Peyer's patch (tissue), 4 donors: ENCODE measurements at places on chromosomes 3 and 15.

DNA sequence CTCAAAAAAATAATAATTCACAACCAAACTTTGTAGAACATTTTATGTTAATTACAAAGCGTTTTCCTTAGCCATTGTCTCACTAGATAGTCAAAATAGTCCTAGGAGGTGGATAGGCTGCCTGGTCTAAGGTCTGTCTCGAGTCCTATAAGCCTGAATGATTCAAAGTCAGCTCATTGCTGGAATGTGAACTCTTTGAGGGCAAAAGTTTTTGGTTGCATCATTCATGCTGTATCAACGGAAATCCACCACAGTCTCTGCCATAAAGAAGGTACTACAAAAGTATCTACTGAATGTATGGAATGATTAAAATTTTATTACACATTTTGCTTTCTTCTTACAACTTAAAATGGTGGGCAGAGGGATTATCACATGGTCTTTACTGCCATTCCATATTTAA, 387.3 kb upstream of the RARB start:
- no peak for DNase-seq

DNA sequence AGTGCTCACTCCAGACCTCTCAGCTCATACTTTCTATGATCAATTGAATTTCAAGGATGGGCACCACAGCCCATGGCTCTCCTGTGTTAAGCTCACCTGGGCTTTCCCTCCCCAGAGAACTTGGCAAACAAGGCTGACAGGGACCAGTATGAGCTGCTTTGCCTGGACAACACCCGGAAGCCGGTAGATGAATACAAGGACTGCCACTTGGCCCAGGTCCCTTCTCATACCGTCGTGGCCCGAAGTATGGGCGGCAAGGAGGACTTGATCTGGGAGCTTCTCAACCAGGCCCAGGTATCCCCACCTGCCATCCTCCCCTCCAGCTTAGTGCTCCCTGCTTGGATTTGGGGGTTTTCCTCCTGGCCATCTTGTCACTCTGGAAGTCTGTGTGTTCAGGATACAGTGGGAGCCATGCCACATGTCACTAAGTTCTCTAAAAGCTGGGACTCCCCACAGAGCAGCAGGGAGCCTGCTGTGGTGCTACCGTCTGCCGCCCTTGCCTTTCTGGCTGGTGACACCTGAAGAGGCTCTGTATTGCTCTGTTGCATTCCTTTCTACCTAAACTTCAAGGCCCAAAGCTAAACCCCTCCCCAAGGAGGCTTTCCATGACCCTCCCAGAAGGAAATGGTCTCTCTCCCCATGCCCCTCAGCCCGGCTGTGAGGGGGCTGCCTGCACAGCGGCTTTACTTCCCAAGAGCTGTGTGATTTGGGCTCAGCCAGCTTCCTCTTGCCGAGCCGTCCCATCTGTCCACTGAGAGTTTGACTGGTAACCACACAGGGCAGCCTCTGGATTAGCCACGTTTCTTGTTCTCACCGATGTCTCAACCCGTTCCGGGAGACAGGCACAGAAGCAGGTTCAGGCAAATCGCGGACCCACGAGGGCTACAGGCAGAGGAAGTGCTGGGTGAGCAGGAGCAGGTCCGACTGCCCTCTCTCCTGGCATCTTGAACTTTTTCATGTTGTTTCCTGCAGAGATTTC, 10.8 kb downstream of the TF start:
- DNase-seq: no peak

- no peak for DNase-seq
These were observed 136.3 kb downstream of the PLD1 start for GRCh38 chr3:171673951-171674350.

GRCh38 chr3:141422961-141423582, 54.8 kb downstream of the ZBTB38 start:
- DNase-seq: no peak

DNA sequence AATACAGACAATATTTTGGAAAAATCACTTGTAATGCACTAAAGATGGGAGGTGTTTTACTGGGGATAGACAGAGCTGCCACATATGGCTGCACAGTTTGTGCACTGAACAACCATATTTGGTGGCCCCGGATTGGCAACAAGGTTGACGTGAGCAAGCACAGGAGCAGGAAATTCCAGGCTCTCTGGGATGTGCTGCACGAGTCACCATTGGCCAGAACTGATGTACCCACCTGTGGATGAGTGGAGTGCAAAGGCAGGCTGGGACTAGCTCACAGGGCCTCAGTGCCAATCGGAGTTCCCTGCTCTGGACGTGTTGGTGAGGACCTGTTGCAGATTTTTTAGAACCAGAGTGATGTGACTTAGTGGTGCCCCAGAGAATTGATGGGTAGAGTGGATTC, 42.0 kb upstream of the SCAANT1 start:
- no peak for DNase-seq

GRCh38 chr3:67375976-67376375, 278.4 kb downstream of the SUCLG2 start:
- no peak for DNase-seq

- no peak for DNase-seq
These were observed 4.7 kb downstream of the SYNM start for GRCh38 chr15:99109555-99110021.

DNA sequence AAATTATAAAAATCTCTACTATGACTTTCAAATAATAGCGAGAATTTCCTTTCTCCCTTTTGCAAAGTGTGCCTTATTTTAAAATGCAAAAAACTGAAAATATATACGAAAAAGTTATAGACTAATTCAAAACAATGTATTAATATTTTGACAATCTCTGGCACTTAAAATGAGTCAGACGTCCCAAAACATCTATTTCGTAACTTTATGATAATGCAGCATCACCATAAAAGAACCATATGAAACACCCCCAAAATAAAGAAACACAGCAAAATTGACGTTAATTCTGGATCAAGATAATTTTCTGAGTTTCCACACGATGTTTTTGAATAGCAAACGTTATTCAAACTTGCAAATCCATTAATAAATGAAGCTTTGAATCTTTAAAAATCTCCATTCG, 1.0 kb downstream of the COPS2 start:
- DNase-seq: no peak

DNA sequence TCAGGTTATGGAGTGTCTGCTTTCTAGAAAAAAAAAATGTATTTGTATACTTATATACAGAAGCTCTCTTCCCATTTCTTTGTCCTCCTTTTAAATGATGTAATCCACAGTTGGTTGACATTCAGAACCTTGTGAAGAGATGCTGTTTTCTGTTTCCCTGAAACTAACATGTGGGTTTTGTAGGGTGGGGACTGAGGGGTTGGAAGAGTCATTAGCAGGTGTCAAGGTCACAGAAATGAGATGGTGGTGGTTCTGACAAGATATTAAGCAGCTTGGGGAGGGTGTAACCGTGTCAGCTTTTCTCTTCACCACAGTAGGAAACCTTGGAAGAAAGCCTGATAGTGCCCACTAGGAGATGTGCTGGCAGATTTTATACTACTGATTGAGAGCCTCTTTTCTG, 2.4 kb downstream of the RASA2 start:
- no peak for DNase-seq

DNA sequence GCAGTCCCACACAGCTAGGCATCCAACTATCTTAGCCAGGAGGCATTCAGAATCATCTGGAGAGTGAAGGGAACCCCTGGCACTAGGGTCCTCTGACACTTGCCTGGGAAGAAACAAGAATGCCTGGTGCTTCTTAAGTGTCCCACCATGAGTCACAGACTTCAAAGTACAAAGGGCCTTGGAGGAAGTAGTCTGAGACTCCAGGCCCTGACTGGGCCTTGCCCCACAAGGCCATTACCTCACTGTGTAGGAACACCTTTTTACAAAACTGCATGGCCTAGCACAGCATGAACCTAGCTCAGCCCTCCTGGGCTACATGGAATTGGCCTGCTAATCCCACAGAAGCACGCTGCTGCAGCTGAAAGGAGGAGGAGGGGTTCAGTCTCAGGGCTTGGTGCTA, 104.5 kb upstream of the SLCO2A1 start:
- no peak for DNase-seq

DNA sequence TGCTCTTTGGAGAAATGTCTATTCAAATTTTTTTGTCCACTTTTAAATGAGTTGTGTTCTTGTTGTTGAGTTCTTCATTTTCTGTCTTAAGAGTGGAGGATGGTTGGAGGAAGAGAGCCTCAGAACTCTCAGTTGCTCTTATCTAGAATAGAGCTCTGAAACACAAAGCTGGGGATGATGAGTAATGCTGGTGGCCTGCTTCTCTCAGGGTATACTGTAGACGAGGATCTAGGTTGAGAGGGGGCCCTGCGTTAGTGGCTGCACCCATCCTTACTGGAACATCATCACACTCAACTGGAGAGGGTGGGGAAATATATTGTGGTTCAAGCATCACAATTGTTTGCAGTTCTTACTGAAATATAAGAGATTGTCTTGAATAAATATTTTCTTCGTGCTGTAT, 1.8 kb downstream of the SPTSSB start:
- no peak for DNase-seq

DNA sequence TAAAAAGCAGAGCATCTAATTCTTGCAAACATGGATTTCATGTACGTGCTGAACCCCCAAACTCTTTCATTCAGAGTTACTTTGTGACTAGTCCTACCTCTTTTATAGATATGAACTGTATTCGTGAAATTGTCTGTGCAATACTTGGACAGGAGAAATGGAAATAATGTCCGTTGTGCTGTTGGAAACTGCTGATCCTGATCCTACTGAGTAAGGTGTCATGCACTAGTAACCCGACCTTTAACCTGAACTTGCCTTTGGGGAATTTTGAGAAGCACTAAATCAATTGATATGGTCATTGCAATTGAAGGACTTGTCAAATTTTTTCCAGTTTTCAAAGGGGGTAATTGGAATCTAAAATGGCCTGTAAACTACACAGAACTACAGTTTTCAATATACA, 856.4 kb downstream of the ROBO1 start:
- DNase-seq: no peak

GRCh38 chr3:47194994-47195393, 31.1 kb upstream of the SETD2 start:
- DNase-seq: no peak

DNA sequence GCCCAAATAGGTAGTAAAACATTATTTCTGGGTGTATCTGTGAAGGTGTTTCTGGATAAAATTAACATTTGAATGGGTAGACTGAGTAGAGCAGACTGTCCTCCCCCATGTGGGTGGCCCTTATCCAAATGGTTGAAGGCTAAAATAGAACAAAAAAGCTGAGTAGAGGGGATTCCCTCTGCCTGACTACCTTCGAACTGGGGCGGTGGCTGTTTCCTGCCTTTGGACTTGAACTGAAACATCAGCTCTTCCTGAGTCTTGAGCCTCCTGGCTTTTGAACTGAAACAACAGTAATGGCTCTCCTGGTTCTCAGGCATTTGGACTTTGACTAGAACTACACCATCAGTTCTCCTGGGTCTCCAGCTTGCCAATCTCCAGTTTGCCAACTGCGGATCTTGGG, 4.4 kb upstream of the GPR176 start:
- no peak for DNase-seq

GRCh38 chr3:163914567-163914966, 1163.7 kb downstream of the SI start:
- DNase-seq: no peak

GRCh38 chr3:9214185-9214584, 35.3 kb downstream of the SRGAP3 start:
- DNase-seq: no peak

DNA sequence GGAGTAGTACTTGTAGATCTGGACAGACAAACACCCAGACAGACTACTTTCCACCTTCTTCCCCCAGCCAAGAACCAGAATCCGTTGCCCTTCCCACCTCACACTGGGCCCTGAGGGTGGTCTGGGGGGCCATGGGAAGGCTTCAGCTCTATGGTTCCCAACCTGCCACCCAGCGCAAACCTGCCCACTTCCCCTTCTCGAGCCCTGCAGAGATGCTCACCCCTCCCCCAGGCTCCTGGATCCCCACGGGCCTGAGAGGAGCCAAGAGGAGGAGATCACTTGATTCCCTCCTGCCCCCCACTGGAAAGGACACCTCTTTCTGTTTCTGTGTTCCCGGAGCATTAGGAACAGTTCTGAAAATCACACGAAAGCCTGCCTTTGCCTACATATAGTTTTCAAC, 8.7 kb downstream of the STRA6 start:
- DNase-seq: no peak
